ENCODE measurements at places on chromosomes 11 and 22.

DNA sequence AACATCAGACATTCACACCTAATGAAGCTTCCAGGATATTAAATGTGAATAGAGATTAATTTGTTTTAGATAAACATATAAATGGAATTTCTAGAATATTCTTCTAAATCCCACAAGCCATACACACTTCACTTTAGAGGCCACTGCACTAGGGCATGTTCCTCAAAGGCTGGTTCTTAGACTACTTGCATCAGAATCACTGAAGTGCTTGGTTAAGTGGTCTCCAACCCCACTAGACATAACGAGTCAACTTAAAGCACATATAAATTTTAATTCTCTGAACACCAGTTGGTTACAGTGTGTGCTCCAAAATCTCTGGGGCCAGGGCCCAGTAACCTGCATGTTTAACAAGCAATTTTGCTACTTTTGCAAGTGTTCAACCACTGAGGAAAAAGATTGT lies 7.9 kb upstream of the ALKBH8 start:
- DNase-seq, result no peak

DNA sequence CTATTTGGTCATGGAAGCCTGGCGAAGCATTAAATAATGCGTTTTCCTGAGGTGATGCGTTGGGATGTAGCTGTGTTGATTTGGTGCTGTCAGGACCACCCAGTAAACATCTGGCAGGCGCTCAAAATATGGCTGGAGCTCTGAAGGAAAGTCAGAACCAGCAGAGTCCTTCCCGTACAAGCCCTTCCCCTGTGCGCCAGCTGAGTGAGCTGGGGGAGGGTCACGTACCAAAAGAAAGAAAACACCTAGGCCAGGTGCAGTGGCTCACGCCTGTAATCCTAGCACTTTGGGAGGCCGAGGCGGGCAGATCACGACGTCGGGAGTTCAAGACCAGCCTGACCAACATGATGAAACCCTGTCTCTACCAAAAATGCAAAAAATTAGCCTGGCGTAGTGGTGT lies 55.6 kb upstream of the CECR2 start:
- no peak for DNase-seq

- DNase-seq, result no peak
Observed at GRCh38 chr11:128331317-128331716, 256.0 kb downstream of the ETS1 start.

DNA sequence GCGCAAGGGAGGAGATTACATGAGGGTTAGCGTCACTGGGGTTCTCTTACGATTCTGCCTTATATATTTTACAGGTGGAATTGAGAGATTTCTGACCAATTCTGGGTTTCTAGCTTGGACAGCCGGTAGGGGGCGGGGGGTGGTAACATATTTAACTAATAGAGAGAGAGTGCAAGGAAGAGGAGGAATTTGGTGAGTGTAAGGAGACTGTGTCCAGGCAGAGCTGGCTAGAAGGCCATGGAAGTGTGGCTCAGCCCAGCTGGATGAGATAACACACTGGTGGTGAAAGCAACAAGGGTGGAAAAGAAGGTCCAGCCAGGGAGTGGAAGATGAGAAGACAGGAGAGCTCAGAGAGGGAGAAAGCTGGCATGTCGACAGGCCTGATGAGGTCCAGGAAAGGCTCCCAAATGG lies 56.5 kb downstream of the ST3GAL4 start:
- no peak for DNase-seq

DNA sequence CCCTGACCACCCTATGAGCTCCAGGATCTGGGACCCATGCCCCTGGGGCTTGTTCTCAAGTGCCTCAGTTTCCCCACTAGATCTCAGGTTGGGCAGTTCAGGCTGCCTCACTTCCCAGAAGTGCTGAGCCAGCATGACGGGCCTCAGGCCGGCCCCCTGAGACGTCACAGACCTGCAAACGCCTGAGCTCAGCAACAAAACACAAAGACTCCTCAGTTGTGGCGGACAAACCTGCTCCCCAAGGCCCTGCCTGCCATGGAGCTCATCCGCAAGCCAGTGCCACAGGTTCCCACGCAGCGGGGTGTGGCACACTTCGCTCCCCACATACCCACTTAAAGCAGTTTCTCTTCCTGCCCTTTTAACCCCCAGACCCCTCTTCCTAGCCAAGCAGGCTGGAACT lies 45.2 kb downstream of the NECTIN1 start:
- DNase-seq, result no peak

DNA sequence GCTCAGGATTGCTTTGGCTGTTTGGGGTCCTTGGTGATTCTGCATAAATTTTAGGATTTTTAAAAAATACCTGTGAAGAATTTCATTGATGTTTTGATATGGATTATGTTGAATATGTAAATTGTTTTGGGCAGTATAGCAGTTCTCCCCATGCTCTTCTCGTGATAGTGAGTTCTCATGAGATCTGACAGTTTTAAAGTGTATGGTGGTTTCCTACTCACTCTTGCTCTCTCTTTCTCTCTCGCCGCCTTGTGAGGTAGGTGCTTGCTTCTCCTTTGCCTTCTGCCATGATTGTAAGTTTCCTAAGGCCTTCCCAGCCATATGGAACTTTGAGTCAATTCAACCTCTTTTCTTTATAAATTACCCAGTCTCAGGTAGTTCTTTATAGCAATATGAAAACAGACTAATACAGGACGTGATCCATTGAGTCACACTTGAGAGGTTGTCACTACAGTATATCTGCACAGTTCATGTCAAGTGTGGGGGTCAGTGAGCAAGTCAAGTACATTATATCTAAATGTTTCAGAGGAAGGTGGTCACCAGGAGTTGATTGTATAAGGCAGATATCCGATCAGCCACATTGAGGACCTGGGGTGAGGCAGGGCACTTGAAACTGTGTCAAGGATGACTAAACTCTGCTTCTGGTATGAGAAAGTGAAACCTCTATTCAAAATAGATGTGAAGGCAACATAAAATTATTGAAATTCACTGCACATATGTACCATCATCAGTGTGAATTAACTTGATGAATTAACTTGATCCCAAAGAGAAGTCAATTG lies 70.7 kb upstream of the CCDC179 start:
- no peak for DNase-seq

- DNase-seq, result no peak
Observed at GRCh38 chr22:37228106-37229011, 15.7 kb downstream of the RAC2 start.

DNA sequence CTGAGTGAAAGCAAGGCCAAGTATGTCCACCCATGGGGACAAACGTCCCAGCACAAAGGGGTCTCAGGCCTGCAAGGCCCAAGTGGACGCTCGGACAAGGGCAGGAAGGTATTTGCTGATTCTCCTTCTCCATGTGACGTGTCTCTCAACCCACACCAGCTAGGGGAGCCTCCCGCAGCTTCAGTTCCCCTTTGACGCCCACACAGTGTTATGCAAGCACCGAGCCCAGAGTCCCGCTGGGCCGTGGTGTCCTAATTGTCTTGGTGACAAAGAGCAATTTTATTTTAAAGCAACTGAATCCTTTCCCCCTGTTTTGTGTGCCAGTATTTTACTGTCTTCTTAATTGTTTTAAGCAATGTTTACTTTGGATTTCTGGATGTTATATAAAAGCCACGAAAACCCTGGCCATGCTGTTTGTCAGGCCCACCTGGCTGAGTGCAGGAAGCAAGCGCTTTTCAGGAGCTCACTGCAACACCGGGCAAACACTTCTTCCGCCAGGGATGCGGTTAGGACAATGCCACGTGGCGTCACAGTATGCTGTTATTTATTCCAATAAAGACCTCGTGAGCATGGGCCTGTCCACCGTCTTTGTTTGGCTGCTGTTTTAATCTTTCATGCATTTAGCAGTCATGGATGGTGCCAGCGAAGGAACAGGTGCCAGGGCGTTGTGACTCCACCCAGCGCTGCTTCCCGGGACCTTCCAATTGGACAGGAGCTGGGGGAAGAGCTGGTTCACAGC lies 8.2 kb upstream of the PARVG start:
- DNase-seq, result no peak

GRCh38 chr11:45355706-45356041 lies 69.5 kb upstream of the SYT13 start:
- no peak for DNase-seq

DNA sequence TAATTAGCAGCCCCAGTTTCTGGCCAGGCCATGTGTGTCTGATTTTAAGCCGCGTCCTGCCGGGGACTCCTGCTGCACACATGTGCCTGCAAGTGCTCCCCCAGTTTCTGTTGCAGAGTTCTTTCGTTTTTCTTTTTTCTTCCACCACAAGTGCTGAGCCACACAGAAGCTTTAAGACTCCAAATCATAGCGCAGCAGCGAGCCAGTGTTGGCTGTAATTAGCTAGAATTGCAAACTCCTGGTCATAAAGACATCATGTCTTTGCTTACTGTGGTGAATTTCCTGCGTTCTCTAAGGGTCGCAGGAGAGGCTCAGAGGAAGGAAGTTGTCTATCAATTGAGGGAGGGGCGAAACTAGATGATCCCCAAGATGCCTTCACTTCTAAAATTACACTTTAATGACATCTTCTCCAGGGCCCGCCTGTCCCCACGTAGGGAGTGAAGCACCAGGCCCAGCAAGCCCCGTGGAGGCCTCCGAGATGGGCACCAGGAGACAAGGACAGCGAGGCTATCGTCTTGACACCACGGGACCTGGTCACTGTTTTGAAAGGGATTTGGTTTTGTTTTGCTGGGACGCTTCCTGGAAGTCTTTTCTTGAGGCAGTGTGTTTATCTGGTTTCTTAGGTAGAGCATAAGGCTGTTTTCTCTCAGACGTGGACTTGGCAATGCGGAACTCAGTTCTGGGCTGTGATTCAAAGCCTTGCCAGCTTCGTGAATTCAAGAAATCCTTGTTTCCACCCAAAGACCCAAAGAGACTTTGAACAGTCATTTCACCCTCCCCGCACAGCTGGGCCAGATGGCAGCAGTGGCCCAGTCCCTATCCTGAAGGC lies 71.8 kb downstream of the UBASH3B start:
- no peak for DNase-seq

DNA sequence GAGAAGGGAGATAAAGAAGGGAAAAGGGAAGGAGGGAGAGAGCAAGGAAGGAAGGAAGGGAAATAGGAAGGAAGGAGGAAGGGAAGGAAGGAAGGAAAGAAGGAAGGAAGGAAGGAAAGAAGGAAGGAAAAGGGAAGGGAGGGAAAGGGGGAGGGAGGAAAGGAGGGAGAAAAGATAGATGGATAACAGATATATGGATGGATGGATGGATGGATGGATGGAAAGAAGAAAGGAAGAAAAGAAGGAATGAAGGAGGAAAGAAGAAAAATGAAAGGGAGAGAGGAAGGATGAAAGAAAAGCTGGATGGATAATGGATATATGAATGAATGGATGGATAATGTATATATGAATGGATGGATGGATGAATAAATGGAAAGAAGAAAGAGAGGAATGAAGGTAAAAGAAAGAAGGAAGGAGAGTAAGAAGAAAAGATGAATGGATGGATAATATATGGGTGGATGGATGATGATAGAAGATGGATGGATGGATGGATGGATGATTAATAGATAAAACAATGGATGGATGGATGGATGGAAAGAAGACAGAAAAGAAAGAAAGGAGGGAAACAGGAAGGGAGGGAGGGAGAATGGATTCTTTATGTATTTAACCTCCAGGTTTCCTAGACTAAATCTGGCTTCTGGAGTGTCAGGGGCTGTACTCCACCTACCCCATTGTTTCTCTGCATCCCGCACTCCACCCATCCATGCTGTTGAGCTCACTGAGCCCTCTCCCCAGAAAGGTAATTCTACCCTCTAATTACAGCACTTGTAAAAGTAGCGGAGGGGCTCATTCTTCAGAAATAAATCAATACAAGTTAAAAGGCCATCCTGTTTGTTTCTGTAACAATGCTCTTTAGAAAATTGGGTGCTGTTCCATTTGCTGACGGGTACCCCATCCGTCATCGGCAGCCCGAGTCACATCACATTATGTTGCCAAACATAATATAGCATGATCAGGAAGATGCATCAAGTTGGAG lies 506.1 kb downstream of the MIAT start:
- DNase-seq, result no peak

DNA sequence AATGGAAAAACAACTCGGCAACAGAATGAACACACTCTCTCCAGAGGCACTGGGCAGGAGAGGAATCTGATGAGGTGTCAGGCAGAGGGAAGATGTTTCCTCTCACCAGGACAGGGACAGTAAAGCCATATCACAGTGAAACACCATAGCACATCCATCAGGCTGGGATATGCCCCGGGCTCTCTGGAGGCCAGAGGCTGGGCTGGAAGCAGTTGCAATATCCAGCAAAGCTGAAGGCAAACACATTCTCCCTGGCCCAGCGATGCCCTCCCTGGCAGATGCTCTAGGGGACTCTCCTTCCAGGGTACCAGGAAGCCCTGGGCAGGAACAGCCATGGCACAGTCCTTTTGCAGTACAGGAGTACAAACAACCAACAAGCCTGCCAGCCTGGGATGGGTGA lies 11.1 kb downstream of the RSPH14 start:
- no peak for DNase-seq

DNA sequence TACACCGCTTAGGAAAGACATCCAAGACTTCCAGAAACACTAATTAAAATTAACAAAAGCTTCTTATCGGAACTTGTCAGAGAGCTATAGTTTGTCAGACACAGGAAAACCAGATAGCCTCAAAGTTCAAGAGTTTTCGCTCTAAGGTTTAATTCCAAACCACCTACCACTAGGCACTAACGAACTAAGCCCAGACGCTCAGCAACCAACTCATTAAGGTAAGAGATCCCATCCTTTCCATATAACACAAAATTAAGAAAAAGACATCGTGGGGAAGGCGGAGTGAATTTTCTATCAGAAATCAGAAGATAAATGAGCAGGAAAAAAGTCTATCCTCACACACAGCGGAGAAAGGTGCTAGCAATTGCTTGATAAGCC lies 382 bp downstream of the IMMP1L start:
- no peak for DNase-seq

DNA sequence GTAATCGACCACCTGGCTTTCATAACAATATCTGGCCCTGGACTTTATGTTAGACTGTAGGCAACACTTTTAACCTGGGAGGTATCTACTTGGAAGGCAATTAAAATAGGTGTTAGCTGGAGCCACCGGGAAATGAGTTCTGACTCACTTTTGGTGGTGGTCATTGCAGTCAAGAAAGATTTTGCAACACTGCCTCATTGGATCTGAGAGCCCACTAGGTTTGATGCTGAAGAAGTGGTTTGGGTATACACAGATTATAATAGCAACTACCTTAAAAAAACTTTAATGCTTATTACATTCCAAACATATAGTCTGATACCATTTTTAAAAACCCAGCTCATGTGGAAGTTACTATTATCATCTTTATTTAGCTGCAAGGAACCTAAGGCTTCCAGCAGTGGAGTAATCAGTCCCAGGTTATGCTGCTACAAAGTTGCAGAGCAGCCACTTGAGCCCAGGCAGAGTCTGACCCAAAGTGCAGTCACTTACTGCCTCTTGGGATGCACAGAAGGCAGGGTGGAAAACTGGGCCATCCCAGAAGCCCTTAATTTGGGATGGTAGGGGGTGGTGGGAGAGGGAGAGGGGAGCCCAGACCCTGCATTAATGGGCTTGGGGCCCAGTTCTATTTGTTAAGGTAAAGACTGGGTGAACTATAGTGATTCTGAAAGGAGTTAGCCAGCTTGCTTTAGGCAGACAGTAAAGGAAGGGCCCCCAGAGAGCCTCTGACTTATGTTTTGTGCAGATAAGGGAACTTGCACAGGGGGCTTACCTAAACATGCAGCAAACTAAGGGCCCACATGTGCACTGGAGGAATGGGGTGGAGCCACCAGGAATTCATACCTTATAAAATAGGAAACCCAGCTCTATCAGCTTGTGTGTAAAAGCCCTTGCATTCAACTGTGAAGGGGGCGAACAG lies 149.4 kb downstream of the SNX19 start:
- no peak for DNase-seq
